ENCODE measurements at places on chromosomes 11 and 22. TPM values are rescaled to one million over a fixed set of nuclear protein-coding genes. Genes with fewer than 3 reads are reported as not detected.

- H3K27ac ChIP-seq: no peak overlapping the region
- no peak overlapping the region for H3K4me3 ChIP-seq
- H3K27me3 ChIP-seq: peaks cover 29% of the 10 kb centered on the region
These were observed 97.8 kb downstream of the PKNOX2 start for GRCh38 chr11:125262194-125262829.

GRCh38 chr11:26134481-26135355, 197.2 kb upstream of the ANO3 start:
- H3K4me3 ChIP-seq: no peak overlapping the region
- H3K4me1 ChIP-seq: no peaks in the 10 kb centered on the region
- no peaks in the 10 kb centered on the region for H3K36me3 ChIP-seq

MYOD1 gene
- total RNA-seq: not detected

MAPK12 gene
- 4.8 TPM for total RNA-seq

- H3K4me1 ChIP-seq: peaks cover 16% of the 10 kb centered on the region
- H3K27me3 ChIP-seq: no peaks in the 10 kb centered on the region
- DNase-seq: no peak
- H3K4me3 ChIP-seq: no peak overlapping the region
These were observed 9.2 kb downstream of the RRP8 start for GRCh38 chr11:6594142-6594768.

DNA sequence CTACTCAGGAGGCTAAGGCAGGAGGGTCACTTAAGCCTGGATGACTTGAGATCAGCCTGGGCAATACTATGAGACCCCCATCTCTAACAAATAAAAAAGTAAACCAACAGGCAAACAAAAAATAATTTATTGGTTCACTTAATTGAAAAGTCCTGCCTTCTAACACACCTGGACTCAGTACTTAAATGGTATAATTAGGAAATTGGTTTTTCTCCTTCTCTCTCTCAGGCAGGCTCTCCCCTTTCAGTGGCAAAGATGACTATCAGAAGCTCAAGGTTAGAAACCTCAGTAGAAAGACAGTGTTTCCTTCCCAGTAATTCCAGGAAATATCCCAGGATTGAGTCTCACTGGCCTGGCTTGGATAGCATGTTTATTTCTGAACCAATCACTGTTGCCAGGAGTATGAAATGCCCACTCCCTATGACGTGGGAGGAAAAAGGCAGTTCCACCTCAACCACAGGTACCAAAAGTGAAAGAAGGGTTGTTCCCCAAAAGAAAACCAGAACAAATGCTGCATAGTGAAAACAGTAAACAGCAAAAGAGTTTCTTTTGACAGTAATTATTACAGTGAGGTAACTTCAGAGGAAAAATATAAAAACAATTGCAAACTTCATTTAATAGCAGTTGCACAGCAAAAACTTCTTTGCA, 56.3 kb upstream of the SOX6 start:
- H3K4me3 ChIP-seq: no peak overlapping the region
- no peak for DNase-seq
- H3K4me1 ChIP-seq: no peaks in the 10 kb centered on the region

GRCh38 chr11:95918720-95919119, 5.2 kb downstream of the MTMR2 start:
- no peak overlapping the region for H3K27ac ChIP-seq
- DNase-seq: no peak
- no peaks in the 10 kb centered on the region for H3K27me3 ChIP-seq
- H3K4me1 ChIP-seq: peaks cover 13% of the 10 kb centered on the region
- peaks cover 3% of the 10 kb centered on the region for H3K36me3 ChIP-seq
- no peak overlapping the region for H3K4me3 ChIP-seq

DNA sequence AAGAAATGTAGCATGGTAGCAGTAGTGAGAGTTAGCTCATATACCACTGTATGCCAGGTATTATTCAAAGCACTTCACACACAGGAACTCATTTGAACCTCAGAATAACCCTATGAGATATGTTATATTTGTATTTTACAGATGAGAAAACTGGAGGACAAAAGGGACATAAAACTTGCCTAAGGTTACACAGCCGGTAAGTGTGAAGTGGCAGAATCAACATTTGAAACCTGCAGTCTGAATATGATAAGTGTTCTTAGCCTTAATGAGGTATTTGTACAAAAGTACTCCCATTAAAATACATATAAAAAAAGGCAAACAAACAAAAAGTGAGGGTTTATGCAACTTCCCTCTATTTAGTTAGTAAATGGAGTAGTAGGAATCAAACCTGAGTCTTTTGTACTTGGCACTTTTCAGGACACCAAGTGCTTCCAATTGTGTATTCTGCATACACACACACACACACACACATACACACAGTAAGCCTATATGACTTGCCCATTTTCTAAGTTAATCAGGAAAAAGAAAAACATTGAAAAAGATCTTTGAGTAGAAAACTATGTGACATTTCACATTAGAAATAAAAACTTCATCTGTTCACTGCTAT, 223.9 kb upstream of the FOLH1 start:
- no peaks in the 10 kb centered on the region for H3K4me1 ChIP-seq
- no peak for DNase-seq
- no peak overlapping the region for H3K4me3 ChIP-seq

CTSW gene
- total RNA-seq: 75.9 TPM

GRCh38 chr11:9003573-9004182, at the start of gene NRIP3:
Gene NRIP3 (minus strand): TSS chr11:9004001. CDS start chr11:9003935, 66 bp downstream.
- DNase-seq: peak; percentile 78
- peaks cover 27% of the 10 kb centered on the region for H3K4me1 ChIP-seq
- no peaks in the 10 kb centered on the region for H3K36me3 ChIP-seq

DNA sequence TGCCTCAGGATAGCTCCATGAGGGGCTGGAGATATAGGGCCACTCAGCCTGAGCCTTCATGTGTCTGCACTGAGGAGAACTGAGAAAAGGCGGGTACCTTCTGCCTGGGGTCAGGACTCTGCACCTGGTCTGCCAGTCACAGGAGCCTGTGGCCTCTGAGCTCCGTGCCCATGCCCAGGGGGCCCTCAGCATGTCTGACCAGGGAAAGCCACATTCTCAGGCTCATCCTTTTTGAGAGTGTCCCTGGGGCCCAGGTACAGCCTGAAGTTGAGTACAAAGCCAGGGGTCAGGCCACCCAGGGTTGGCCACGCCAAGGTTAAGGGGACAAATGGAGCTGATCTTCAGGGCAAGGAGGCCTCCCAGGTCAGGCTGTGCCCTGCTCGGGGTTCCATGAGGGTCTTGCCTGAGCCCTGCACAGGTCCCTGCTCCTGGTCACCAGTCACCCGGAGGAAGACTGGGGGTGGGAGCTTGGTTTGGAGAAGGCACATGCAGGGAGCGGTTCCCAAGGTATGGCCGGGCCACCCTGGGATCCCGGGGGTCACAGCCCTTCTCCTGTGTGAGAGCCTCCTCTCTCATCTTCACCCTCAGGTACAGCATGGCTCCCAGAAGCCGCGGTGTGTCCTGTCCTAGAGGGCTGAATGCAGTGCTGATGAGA, 6.0 kb downstream of the DENND6B start:
- DNase-seq: no peak
- peaks cover 3% of the 10 kb centered on the region for H3K4me1 ChIP-seq
- H3K36me3 ChIP-seq: no peaks in the 10 kb centered on the region
- no peak overlapping the region for H3K27ac ChIP-seq

All from activated CD4-positive, alpha-beta memory T cell treated with anti-CD3 and anti-CD28 coated beads, Interleukin-2, amount 10 ng/mL, durations not matched to agents 7 days and 5 days (primary cell).